Uterine smooth muscle cell (primary cell): ENCODE measurements at places on chromosomes 12 and 14. TPM values are rescaled to one million over a fixed set of nuclear protein-coding genes. Genes with fewer than 3 reads are reported as not detected.

METAP2 gene
- total RNA-seq: 97.5 and 103 TPM in 2 replicates

RBP5 gene
- total RNA-seq: 0.12 TPM in 1 of 2 replicates, not detected in the other

RASSF8 gene
- total RNA-seq: 118 and 128 TPM in 2 replicates

MFAP5 gene
- total RNA-seq: 5.8 and 19.1 TPM in 2 replicates

ORMDL2 gene
- total RNA-seq: 21.9 and 26.2 TPM in 2 replicates

RNASE13 gene
- not detected in 2 replicates for total RNA-seq

GLT1D1 gene
- total RNA-seq: not detected in 2 replicates

CLECL1 gene
- total RNA-seq: not detected in 2 replicates

BCL11B gene
- total RNA-seq: under 0.01 TPM in 1 of 2 replicates, not detected in the other

DEPDC4 gene
- 1.1 and 3.2 TPM in 2 replicates for total RNA-seq
